ENCODE measurements at places on chromosomes 4 and X.

DNA sequence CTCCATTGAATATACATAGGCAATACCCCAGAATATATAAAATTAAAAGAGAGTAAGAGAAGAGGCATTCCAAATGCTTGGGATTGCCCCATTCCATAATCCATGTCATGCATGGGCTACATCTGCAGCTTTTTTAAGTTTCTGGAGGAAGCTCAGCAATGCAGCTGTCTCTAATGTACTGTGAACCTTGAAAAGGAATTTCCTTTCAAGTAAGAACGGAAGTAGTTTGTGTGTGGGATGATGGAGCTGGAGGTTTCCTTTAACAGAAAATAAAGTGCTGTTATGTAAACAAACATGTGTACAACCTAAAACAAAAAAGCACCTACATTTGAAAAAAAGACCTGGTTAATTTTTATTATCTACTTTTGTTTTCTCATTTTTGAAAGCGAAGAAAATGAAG, 303.5 kb downstream of the BMPR1B start:
- no peaks in the 10 kb centered on the region for H3K36me3 ChIP-seq
- DNase-seq: peak; percentile 9
- H3K4me3 ChIP-seq: no peak overlapping the region
- H3K27me3 ChIP-seq: no peaks in the 10 kb centered on the region

GRCh38 chr4:40118861-40119260, 62.2 kb downstream of the N4BP2 start:
- no peak for DNase-seq
- H3K4me1 ChIP-seq: no peaks in the 10 kb centered on the region
- no peaks in the 10 kb centered on the region for H3K27me3 ChIP-seq
- no peak overlapping the region for H3K4me3 ChIP-seq
- no peaks in the 10 kb centered on the region for H3K36me3 ChIP-seq

DNA sequence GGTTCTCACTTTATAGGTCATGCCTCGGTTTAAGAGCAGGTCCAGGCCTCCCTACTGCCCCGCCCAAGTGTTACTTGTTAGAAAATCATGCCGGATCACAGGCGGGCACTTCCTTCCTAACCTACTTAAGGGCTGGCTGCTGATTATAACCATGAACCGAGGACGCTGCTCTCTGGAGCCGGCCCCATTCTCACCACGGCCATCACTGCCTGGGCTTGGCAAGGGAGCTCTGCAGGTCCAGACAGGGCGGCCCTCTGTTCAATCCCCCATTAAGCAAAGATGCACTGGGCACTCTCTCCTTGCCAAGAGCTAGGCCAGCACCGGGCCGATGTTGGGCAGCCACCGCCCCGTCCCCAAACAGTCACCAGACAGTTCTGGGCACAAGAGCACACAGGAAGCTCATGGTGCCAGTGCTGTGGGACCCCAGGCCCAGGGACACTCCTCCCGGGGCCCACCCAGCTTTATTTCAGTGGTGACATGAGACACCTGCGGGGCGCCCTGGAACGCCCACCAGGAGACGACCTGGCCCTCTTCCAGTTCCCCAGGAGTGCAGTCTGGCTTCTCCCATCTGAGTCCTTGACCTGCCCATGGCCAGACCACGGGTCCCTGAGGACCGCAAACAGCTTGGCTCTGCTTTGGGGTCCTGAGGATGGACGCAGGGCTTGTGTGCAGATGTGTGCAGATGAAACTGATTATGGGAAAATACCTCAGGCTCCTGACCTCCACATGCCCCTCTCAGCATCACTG, 44.0 kb downstream of the ABLIM2 start:
- no peak overlapping the region for H3K27ac ChIP-seq
- no peaks in the 10 kb centered on the region for H3K36me3 ChIP-seq
- H3K4me1 ChIP-seq: no peaks in the 10 kb centered on the region
- no peak overlapping the region for H3K4me3 ChIP-seq

- no peak overlapping the region for H3K4me3 ChIP-seq
- H3K27me3 ChIP-seq: no peaks in the 10 kb centered on the region
- no peak overlapping the region for H3K27ac ChIP-seq
- H3K36me3 ChIP-seq: peaks cover 4% of the 10 kb centered on the region
- no peak for DNase-seq
Observed at GRCh38 chr4:112381996-112382692, 85.0 kb downstream of the ALPK1 start.

DNA sequence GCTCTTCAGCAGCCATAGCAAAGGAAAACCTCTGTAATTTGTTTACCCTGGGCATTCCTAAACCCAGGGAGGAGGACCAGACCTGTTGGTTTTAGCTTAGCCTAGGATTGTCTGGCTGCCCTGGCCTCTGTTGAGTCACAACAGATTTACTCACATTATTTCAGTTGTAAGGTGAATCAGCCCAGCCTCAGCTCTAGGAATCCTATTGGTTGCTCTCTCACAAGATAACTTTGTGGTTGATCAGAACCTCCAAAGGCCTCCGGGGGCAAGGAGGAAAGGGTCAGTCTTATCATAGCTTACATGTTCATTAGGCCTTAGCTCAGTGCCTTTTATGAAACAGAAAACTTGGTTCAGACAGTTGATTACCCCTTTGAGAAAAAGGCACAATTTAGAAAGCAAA, 41.0 kb downstream of the PDK3 start:
- H3K27ac ChIP-seq: no peak overlapping the region
- H3K27me3 ChIP-seq: no peaks in the 10 kb centered on the region
- no peaks in the 10 kb centered on the region for H3K36me3 ChIP-seq
- no peak overlapping the region for H3K4me3 ChIP-seq

DNA sequence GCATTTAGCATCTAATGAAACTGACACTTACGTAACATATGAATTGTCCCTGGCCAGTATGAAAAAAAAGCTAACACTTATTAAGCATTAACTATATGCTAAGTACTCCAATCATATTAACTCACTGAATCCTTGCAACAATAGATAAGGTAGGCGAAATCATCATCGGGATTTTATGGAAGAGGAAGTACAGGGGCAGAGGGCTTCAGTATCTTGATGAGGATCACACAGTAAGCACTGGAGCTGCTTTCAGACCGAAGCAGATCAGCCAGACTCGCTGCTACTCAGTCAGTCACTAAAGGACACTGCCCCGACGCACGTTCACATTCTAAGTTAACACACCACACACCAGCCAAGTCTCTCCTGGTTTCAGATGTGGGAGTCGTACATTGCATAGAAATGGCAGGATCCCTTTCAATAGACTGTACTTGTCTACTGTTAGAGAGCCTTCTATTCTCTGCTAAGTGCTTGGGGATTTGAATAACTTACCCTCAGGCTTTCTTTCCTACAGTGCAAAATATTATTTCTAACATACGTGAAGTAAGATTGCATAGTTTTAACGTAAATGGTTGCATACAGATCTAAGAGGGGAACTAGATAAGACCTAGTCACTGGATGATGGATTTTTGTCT, 540.2 kb upstream of the TENM3 start:
- H3K36me3 ChIP-seq: no peaks in the 10 kb centered on the region
- H3K27me3 ChIP-seq: no peaks in the 10 kb centered on the region
- no peak overlapping the region for H3K4me3 ChIP-seq
- no peaks in the 10 kb centered on the region for H3K4me1 ChIP-seq
- no peak for DNase-seq

GRCh38 chr4:2785613-2786012, 7.3 kb upstream of the SH3BP2 start:
- no peaks in the 10 kb centered on the region for H3K36me3 ChIP-seq
- H3K27me3 ChIP-seq: peaks cover 4% of the 10 kb centered on the region
- H3K4me1 ChIP-seq: peaks cover 2% of the 10 kb centered on the region
- H3K27ac ChIP-seq: no peak overlapping the region

GRCh38 chr4:72553540-72554337, 15.3 kb downstream of the ADAMTS3 start:
- H3K4me1 ChIP-seq: no peaks in the 10 kb centered on the region
- no peaks in the 10 kb centered on the region for H3K27me3 ChIP-seq
- H3K4me3 ChIP-seq: no peak overlapping the region
- no peak overlapping the region for H3K27ac ChIP-seq
- no peaks in the 10 kb centered on the region for H3K36me3 ChIP-seq

DNA sequence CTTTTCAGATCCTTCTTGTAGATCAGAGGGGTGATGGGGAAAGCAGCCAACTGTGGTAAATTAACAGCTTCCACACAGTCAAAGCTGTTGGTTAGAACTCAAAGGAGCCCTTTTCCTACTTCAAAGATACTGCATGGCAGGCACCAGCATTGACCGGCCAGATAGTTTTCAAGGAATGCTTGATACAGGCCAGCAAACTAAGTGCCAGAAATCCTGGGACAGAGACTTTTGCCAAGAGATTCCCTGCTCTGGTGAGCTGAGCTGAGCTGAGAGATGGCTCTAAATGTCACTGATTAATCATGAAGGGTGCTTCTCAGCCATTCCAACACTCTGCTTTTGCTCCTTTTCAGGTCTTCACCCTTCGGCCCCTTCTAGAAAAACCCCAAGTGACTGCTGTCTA, 131.6 kb upstream of the MED14 start:
- H3K27me3 ChIP-seq: no peaks in the 10 kb centered on the region
- no peaks in the 10 kb centered on the region for H3K4me1 ChIP-seq
- DNase-seq: no peak

DNA sequence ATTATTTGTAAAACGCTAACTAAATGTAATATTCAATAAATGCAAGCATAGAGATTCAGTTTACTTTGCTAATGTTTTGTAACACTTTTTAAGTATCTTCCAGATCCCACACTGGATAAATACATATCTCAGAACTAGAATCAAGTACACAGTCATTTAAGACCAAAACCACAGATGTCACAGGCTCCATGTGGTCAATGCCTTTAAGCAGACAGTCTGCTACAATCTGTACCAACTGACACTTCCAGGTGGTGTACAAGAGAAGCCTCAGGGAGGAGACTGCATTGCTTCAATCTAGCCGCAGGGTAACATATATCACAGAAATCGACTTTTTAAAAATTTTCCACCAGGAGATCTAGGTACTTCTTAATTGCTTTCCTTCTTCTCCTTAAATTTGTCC, 229.6 kb upstream of the DIAPH2 start:
- no peaks in the 10 kb centered on the region for H3K36me3 ChIP-seq
- H3K4me3 ChIP-seq: no peak overlapping the region
- H3K27ac ChIP-seq: no peak overlapping the region
- no peaks in the 10 kb centered on the region for H3K4me1 ChIP-seq

DNA sequence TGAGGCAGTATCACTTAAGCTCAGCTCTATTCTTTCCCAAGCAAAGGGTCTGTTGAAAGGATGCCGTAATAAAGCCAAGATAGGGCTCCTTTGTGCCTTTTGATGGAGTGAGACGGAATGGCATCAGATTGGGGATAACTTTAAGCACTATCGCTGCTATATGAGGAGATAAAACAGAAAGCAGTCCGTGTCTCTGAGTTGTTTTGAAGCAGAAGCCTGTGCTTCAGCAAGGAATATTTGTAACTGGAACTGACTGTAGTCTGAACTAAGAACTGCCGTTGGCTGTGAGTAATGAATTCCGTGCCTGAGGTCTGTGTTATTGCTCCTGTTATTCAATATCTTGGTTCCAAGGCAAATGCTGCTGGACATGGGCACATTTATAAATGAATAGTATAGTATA, 297.4 kb downstream of the ANKRD50 start:
- peak overlapping the region; percentile 47 for H3K27ac ChIP-seq
- H3K4me3 ChIP-seq: peak overlapping the region; percentile 46
- no peaks in the 10 kb centered on the region for H3K27me3 ChIP-seq
- H3K4me1 ChIP-seq: peaks cover 6% of the 10 kb centered on the region

GRCh38 chr4:185470501-185471195, 885 bp downstream of the CCDC110 start:
- 0 out of 2 replicates have a peak overlapping the region, but pooled peaks have one; percentile 16 for H3K27ac ChIP-seq
- H3K4me1 ChIP-seq: peaks cover 3% of the 10 kb centered on the region
- peak overlapping the region; percentile 59 for H3K4me3 ChIP-seq
- no peaks in the 10 kb centered on the region for H3K36me3 ChIP-seq
- peak; percentile 12 for DNase-seq

GRCh38 chr4:93317561-93317960, 511.0 kb upstream of the ATOH1 start:
- H3K36me3 ChIP-seq: no peaks in the 10 kb centered on the region
- H3K4me3 ChIP-seq: no peak overlapping the region
- H3K4me1 ChIP-seq: no peaks in the 10 kb centered on the region
- H3K27ac ChIP-seq: no peak overlapping the region

DNA sequence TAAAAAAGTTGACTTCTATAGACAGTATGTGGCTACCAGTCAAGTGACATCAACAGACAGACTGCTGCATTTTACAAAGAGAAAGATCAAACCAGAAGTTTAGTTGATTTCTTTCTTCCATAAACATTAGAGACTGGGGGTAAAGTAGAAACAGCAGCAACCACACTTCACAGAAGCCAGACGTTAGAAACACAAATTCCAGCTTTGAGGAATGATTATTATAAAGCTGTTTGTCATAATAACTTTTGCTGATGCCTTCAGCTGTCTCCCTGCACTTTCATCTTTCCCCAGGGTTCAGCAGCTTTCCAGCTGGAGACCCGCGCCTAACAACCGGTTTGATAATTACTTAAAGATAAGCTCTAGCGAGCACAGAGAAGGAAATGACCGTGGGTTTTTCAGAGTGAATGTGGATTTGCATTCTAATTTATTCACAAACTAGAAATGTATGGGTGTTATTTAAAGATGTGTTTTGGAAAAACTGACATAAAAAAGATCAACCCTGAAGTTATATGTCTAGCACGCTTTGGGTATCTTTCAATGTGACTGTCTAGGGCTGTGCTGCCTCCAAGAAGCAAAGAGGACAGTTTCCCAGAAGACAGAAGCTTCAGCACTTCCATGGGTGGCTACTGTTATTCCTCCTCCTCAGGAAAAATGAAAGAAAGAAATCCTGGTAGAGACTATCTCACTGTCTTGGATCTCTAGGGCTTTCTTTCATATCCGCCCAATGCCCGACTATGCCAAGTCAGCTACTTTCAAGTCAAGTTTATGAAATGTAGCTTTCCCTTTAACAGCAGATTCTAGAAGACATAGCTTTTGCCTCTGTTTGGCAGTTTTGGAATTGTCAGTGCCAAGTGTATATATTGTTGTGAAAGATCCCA, 15.0 kb upstream of the ENAM start:
- no peaks in the 10 kb centered on the region for H3K4me1 ChIP-seq
- no peak overlapping the region for H3K27ac ChIP-seq
- no peak for DNase-seq

All from IMR-90 (cell line).